ENCODE measurements at places on chromosomes 6 and 20.

GRCh38 chr6:35376281-35376680 is 33.9 kb downstream of the PPARD start:
- no peak for DNase-seq

DNA sequence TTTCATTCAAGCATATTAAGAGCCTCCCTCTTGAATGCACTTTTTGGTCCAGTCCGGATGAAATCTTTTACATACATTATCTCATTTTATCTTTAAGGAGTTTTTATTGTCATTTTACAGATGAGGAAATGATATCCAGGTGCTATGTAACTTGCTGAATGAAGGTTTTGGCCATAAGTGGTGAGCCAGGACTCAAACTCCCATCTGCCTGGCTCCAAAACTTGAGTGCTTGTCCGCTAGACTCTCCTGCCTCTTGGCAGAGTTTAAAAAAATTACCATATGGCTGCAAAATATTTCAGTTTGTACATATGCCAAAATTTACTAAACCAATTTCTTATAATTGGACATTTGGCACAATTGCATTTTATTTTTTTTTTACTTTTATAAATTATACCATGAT is 12.2 kb downstream of the PDRG1 start:
- no peak for DNase-seq

GRCh38 chr6:153001767-153002612 is 519 bp downstream of the MTRF1L start:
- no peak for DNase-seq

GRCh38 chr6:106055489-106055888 is 30.6 kb upstream of the PRDM1 start:
- no peak for DNase-seq

DNA sequence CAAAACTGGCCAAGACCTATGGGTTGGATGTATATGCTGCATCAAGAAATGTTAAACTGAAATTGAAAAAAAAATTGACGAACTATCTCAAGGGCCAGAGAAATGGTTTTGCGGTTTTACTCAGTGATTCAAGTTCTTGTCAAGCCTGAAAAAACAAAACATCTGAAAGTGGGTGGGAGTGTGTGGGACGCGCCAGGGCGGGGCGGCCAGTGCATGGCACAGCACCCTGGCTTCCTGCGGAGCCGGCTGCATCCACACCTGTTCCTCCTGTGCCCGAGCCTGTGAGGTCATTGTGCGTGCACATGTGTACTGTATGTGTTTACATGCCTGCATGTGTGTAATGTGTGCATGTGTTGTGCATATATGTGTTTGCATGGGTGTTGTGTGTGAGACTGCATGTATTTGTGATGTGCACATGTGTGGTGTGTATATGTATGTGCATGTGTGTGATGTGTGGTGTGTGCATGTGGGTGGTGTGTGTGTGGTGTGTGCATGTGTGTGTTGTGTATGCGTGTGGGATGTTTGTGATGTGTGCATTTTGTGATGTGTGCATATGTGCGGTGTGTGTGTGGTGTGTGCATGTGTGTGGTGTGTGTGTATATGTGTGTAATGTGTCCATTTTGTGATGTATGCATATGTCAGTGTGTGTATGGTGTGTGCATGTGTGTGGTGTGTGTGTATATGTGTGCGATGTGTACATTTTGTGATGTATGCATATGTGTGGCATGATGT is 59.8 kb downstream of the CDH4 start:
- DNase-seq, result no peak

- peak; percentile 52 for DNase-seq
Observed at GRCh38 chr6:46491201-46491627, at the start of gene RCAN2. TSS of gene RCAN2 (minus strand) at chr6:46491449.

GRCh38 chr20:61135968-61136367 is 116.1 kb upstream of the CDH4 start:
- no peak for DNase-seq

GRCh38 chr6:25462235-25462897 is 183.2 kb downstream of the CARMIL1 start:
- no peak for DNase-seq

DNA sequence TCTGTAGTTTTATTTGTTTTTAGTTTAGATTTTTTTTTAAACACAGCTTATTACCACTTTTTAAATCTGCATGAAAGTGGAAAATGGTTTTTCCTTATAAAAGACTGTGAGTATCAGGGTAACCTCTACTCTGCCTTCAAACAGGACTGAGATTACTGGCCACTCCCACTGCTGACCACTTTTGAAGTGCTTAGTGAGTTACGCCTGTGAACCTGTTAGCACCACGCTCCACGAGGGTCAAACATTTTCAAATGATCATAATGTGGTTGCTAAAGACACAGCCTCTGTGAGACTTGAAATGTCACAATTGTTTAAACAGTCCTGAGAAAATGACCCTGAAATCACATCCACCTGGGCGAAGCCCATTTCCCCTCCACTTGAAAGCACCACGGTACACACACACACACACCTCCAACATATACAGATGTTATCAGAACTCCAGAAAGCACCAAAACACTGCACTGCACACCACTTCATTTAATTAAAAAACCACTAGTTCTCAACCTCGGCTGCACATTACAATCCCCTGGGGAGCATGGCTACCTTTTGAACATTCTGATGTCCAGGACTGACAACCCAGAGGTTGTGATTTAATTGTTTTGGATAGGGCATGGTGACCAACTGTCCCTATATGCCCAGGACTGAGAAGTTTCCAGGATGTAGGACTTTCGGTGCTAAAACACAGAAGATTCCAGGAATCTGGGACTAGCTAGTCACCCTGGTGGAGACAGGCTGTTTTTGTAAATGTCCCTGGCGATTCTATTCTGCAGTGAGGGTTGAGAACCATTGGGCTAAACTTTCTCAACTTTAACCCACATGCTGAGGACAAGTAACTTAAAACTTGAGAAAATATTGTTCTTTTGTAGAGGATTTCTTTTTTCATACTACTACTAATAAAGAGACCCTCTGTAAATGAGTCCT is 176.4 kb upstream of the MYLIP start:
- DNase-seq, result no peak

DNA sequence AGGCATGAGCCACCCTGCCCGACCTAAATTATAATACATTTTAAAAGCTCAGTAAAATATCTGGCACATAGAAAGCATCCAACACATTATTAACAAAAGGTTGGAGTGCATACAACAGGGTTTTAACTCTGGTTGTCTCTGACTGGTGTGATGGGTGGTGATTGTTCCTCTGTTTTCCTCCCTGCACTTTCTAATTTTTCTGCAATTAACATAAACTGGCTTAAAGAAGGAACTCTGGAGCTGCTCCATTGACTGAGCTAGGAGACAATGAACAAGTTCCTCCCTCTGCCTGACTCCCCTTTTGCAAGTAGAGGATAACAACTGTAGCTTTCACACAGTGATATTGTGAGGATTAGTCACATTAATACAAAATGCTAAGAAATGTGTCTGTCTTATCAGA is 48.5 kb upstream of the SIRPG start:
- no peak for DNase-seq

GRCh38 chr20:34940081-34940481 is 15.5 kb downstream of the GSS start:
- DNase-seq, result no peak

- DNase-seq, result no peak
Observed at GRCh38 chr20:44644230-44644617, 7.3 kb downstream of the ADA start.

DNA sequence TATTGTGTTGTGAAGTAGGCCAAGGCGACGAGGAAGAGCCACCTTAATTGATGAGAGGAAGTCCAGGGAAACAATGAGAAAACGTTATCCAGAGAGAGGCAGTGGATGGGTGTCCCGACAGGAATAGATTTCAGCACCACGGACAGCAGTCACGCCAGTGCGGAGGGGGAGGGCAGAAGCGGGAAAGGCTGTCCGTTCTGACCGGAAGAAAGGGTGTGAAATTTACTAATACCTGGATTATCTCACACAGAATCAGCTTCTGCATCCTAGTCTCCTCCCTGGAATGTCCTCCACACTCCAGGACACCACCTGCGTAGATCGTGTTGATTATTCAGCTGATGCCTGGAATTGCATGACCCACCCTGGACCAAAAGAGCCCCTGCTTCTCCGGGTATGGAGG is 7.4 kb upstream of the BPIFA3 start:
- no peak for DNase-seq

- no peak for DNase-seq
Observed at GRCh38 chr20:17023036-17023435, 203.8 kb upstream of the PCSK2 start.

- DNase-seq, result peak; percentile 44
Observed at GRCh38 chr20:16125816-16126215, 447.4 kb downstream of the KIF16B start.

DNA sequence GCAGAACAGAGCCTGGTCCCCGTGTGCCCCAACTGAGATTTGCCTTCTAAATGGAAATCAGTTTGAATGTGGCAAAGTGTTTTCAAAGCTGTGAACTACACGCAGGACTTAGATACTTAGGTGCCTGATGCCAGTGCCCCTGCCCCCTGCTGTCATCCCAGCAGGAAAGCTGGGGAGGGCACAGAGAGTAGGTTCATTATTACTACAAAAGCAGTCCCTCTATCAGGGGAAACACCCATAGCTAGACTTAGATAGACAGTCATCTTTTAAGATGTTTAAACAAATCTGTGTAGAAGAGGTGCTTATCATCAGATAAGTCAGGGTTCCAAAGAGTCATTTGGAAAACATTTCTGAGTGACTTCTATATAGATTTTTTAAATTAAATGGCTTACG is 155.0 kb upstream of the SNX9 start:
- no peak for DNase-seq

- DNase-seq, result no peak
Observed at GRCh38 chr6:105087571-105088211, 92.1 kb downstream of the POPDC3 start.

DNA sequence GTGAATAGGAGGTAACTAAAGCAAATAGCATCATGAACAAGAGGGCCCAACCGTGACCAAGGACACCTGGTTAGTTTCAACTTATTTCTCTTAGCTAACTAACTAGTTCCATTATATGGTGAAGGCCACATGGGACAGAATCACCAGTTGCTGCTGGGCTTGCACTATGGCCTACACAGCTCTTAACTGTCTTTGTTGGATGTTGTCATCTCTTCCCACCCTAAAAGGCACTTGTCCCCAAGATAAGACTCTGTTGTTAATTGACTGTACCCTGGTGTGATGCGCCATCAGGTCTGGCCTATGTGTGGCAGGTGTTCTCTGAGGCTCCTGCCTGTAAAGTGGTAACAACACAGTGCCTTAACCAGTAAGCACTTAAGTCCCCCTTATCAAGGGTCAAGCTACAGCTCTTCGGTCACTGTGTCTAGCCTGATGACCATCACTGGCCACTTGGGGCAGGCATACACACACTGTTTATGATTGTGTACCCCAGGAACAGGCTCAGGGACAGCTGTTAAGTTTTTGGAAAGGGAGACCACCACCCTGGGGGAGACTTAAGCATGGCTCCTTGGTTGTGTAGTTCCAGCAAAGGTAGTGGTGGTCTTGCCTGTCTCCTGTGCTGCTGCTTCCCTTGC is 51.2 kb downstream of the CHD6 start:
- no peak for DNase-seq

DNA sequence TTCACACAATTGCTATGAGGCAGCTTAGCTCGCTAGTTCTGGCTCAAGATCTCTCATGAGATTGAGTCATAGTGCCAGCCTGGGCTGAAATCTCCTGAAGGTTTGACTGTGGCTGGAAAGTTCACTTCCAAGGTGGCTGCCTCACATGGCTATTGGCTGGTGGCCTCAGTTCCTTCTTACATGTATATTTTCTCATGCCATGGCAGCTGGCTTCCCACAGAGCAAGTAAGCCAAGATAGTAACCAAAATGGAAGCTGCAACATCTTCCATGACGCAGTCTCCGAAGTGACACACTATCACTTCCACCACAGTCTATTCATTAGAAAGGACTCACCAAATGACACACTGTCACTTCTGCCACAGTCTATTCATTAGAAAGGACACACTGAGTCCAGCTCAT is 160.4 kb upstream of the PRDM1 start:
- DNase-seq, result no peak

DNA sequence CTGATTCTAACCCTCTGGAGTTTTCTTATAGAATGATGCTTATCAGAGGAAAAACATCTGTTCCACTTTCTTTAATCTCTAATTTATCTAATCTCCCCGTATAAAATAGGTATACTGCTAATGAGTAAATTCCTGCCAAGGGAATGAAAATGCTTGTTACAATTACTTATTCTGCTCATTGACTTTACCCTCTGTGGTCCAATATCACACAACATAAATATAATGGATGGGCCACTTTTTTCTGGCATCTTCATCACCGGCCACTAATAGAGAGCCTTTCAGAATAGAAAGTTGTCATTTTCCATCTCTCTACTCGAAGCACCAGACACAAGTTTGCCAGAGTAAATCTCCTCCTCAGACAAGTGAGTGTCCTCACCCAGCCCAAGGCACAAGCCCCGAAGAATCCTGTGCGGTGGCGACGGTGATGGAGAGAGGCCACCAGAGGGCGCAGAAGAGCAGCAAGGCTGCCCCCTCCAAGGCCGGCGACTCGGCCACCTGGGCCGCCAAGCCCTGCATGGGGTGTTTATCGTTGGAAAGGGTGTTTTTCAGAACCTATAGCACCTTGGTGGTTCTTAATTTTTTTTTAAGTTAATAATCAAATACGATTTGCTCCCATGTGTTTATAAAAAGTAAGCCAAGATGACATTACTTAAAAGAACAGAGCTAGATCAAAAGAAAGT is 212.9 kb upstream of the ARID1B start:
- peak; percentile 70 for DNase-seq

DNA sequence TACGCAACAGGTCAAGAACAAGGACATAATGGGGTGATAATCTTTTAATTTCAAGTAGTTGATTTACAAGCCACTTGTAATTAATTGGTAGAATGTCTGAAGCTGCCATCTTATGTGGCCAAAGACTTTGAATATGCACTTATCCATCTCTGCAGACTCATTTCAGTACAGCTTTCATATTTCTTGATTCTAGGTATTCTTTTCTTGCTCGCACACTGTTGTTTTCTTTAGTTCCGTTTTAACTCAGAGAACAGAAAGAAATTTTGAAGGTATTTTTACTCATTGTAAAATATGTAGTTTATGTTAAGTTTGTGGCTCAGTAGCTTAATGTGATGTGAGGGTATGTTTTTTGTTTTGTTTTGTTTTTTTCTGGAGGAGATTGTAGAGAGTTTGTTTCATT is 73.9 kb downstream of the UBR2 start:
- no peak for DNase-seq

GRCh38 chr6:168170841-168171601 is 92.0 kb upstream of the FRMD1 start:
- no peak for DNase-seq

All from breast epithelium (tissue), 4 donors.